ENCODE measurements at places on chromosomes 3 and 15. TPM values are rescaled to one million over a fixed set of nuclear protein-coding genes. Genes with fewer than 3 reads are reported as not detected.

- peak; percentile 38 for DNase-seq
Observed at GRCh38 chr3:140128217-140128616, 193.2 kb downstream of the CLSTN2 start.

GRCh38 chr3:30666572-30667279 lies 60.3 kb downstream of the TGFBR2 start:
- peak; percentile 41 for DNase-seq

DNA sequence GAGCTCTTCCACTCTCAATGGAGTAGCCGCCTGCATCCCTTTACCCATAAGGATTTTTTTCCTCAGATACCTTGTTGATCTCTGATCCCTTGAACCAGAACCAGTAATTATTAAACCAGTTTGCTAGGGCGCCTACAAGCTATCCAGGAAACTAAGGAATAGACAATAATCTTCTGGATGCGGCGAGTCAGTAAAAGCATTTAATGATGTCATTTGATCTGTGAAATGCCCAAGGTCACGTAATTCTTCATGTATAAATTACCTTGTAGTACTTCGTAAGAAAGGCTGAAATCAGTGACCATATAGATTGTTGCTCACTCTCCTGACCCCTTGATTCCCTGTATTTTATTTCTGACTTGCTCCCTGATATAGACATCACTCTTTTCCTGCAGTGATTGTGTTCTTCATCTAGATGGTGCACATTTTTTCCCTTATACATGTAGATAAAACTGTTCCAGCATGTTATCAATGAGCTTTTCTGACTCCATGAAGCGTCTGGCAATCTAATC lies 548.6 kb upstream of the NAALADL2 start:
- DNase-seq, result no peak

DNA sequence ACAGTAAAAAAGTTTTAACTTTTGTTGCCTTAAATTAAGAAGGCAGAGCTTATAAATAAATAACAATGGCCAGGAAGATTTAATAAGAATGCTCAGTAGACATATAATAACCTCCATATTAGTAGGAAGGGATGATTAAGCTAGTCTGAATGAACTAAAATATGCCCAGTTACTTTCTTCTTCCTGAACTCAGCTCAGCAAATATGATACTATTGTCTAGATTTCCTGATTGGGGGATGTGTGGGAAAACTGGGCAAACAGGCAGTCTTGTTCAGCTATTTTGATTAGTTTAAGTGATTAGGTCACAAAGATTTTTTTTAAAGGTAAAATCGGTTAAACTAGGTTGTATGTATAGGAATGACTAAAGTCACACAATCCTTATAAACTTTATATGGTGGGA lies 167.2 kb upstream of the SLC2A2 start:
- peak; percentile 95 for DNase-seq

DNA sequence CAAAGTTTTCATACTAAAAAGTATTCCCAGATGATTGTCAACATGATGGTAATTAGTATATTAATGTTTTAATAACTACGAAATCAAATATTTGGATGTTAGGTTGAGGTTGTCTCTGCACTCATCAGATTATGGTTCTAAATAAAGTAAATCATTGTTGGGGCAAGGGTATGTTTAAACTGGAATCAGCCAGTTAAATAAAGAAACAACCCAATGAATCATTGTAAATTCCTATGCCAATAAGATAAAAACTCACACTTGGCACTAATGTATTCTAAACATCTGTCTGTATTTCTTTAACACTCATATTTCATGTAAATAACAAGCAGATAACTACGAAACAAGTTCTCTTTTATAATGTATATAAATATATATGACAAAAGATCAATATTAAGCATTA lies 92.7 kb downstream of the PEAK1 start:
- DNase-seq, result no peak

GRCh38 chr3:125128861-125129501 lies 73.2 kb upstream of the HEG1 start:
- no peak for DNase-seq

DNA sequence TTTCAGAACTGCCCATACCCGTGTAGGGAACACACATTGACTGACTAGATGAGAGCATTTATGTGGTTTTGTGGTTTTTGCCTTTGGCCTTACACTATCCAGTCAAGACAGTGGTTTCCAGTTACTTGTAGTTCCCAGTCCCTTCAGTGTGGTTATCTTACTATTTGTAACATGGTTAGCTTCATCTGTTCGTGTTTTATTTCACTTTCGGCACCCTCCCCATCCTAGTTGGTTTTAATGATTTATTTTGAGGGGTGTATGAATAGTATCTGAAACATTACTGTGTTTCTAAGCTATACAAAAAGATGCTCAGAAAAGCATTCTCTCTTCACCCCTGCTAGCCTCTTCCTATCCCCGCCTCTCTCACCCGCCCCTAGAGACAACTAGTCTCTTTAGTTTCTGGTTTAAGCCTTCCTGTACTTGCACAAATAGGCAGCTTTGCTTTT lies 14.1 kb downstream of the LYSMD4 start:
- DNase-seq, result no peak

DNA sequence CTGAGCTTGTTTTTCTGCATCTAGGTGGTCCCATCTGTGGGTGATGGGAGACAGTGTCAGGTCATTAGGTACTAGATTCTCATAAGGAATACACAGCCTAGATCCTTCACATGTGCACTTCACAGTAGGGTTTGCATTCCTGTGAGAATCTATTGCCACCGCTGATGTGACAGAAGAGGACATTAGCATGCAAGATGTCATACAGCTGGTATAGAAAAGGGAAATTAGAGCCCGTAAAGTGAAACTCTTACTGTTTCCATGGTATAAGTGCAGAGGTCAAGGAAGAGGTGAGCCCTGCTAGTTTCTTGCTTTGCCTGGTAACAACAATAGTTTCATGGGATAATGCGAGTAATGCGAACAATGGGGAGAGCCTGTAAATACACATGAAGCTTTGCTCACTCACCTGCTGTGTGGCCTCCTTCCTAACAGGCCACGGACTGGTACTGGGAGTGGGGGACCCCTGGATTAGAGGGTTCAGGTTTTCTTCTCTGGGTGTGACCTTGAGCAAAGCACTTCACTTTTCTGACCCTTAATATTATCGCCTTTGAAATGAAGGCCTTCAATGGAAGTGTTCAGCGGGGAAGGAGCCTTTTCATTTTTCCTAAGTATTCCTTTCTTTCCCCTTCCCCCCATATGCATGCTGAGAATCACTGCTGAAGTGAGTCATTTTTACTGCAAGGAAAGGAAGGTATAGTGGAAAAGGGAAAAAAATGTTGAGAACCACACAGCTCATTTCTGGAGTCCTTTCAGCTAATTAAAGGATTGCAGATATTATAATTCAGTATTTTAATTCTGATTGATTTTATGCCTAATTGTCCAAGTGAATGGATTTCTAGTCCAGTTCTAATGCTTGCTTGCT lies 286.4 kb downstream of the UBE2E2 start:
- DNase-seq, result no peak

GRCh38 chr3:149858911-149859310 lies 45.9 kb downstream of the RNF13 start:
- DNase-seq, result no peak

- DNase-seq, result peak; percentile 87
Observed at GRCh38 chr3:16090024-16090423, 84.5 kb upstream of the GALNT15 start.

DNA sequence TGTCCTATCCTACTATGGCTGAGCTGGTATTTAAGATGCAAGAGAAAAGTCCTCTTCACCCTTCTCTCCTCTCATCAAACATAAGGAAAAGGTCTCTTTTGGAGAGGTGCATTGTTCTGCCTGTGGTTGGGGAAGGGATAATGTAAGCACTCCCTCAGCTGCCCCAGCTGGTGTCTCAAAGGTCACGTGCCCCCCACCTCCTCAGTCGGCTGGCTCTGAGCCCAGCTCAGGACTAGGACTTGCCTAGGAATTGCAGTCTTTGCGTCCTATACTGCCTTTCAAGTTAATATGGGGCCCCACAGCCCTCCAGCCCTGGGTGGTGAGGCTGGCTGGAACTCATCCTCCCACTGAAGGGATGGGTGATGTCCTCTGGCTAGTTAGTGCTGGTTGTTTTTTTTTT lies 29.7 kb downstream of the OR4F15 start:
- DNase-seq, result no peak

DNA sequence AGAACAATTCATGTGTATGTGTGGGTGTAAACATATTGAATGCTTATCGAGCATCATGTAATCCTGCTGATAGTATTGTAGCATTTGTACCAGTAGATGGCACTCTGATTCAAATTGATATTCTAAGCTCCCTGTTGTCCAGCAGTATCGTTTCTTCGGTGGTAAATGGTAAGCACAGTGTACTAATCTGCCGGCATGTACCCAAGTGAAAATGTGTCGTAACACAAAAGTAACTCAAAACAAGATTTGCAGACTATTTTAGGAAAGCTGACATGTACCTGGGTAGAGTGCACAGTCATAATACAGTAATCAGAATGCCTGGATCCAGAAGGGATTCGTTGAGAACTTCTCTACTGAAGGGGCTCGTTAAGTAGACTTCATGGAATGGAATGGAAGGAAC lies 31.7 kb upstream of the MNS1 start:
- peak; percentile 78 for DNase-seq

GRCh38 chr15:68980786-68981185 lies 33.7 kb upstream of the NOX5 start:
- no peak for DNase-seq

- DNase-seq, result no peak
Observed at GRCh38 chr3:188007897-188008296, 146.1 kb upstream of the LPP start.

- peak; percentile 11 for DNase-seq
Observed at GRCh38 chr15:42344763-42345162, 14.5 kb upstream of the CAPN3 start.

GRCh38 chr3:354432-354831 lies 157.9 kb downstream of the CHL1 start:
- peak; percentile 6 for DNase-seq

DNA sequence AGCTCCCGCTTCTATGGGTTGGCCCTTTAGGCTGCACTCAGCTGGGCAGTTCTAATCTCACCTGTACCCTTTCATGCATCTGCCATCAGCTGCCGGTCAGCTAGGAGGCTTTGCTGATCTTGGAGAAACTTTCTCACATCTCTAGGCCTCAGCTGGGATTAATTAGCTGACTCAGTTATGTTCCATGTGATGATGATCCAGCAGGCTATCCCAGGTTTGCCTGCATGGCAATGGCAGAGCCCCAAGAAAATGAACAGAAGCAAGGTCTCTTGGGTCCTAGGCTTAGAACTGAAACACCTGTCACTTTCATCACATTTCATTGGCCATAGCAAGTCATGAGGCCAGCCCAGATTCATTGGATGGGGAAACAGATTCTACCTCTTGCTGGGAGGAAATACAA lies 304.6 kb upstream of the TBC1D5 start:
- no peak for DNase-seq

DNA sequence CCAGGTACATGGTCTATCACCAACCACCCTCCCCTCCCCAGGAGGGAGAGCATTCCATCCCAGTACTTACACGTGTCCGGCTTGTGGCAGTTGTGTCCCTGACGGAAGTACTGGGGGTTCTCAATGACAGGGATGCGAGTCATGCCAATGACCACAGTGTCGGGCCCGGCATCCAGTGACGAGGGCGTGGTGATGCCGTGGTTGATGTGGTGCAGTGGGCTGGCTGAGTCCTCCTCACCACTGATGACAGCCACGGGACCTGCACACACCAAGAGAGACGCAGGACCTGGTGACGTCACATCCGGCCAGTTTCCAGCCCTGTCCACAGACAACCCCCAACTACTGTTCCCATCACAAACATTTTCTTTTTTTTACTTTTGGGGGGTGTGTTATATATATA lies 223.8 kb downstream of the NTRK3 start:
- no peak for DNase-seq

DNA sequence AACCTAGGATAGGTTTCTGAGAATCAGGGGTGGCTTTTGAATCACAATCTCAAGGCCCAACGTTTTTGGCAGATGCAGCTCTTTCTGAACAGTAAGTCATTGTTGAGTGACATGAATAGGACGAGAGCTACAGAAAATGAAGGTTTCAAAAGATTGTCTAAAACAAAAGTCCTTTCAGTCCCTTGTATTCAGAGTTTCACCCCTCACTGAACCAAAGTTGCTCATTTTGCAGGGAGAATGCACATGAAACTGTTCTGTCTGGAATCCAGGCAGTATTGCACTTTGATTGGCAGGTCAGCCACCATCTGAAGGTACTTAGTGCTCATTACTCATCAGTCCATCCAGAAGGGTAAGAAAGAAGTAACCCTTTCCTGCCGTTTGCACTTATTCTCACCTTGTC lies 24.1 kb upstream of the RASGRP1 start:
- no peak for DNase-seq

GRCh38 chr3:154169796-154170110 lies 48.6 kb downstream of the ARHGEF26 start:
- no peak for DNase-seq

DNA sequence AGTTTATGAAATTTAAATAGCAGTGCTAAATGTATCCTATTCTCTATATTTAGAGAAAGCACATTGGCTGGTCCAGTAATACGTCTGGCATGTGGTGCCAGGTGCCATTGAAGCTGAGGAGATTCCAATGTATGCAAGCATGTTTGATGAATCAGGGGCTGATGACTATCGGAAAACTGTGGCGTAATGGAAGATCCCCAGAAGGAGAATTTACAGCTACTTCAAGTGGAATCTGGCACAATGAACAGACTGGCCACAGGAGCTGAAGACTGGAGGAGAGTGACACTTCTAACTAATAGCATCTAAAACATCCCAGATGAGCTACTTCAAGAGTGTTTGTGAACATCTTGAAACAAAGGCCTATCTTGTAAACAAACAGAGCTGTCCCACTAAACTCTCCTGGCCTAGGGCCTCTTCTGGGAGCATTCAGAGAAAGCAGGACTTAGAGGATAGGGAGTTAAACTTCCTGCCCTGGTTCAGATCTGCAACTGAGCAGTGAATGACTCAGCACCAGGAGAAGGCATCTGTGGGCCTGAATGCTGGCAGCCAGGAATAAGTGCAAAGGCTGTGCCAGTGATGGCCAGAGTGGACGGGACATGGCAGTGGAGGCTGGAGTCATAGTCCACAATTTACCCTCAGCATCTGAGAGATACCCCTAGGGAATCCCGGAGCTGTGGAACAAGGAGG lies 15.2 kb upstream of the ACTC1 start:
- DNase-seq, result no peak

GRCh38 chr3:149548669-149549065 lies 74.2 kb downstream of the TM4SF4 start:
- DNase-seq, result no peak

- no peak for DNase-seq
Observed at GRCh38 chr3:187042874-187043458, 96.3 kb downstream of the RPL39L start.

DNA sequence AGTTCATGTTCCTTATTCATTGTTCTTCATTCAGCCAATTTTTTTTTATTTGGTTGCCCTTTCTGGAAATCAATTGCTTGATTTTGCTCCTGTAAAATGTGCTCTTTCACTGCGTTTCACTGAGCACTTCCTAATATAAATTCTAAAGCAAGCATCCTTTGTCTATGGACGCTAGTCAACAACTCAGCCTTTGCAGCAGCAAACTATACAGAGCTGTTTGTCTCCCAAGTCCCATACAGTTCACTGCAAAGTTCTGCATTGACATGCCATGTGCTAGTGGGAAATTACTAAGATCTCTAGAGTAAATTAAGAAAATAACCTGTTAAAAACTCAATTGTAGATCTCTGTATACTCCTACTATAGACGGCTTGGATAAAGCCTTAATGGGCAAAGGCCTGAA lies 130.1 kb upstream of the BHLHE40 start:
- no peak for DNase-seq

Gene GOLGA6D
- not detected for total RNA-seq

Gene POLQ
- 1.6 TPM for total RNA-seq

Gene ACKR4
- total RNA-seq, result under 0.01 TPM

Gene SGO1
- total RNA-seq, result 1.8 TPM

Gene UROC1
- not detected for total RNA-seq

Gene IL12A
- not detected for total RNA-seq

Gene MUC20
- total RNA-seq, result under 0.01 TPM

Gene SLC9A9
- total RNA-seq, result 3.9 TPM
